Caki2 (cell line): ENCODE measurements at places on chromosomes 16 and 17. TPM values are rescaled to one million over a fixed set of nuclear protein-coding genes. Genes with fewer than 3 reads are reported as not detected.

DNA sequence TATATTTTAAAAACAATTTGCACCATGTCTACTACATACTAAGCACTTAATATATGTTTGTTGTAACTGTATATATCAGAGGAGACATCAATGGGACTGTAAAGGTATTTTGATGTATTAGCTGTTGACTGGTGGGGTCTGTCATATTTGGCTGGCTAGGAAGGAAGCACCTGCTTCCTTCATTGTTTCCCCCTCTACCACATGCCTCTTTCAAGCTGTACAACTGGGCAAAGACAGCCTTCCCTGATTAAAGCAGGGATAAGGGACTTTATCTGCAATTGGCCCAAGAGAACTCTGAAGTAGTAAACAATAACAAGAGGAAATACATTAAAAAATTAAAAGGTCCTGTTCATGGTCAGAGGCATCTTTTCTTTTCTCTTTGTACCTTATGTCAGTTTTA lies 5.5 kb upstream of the SLFN12L start:
- no peak for DNase-seq

DNA sequence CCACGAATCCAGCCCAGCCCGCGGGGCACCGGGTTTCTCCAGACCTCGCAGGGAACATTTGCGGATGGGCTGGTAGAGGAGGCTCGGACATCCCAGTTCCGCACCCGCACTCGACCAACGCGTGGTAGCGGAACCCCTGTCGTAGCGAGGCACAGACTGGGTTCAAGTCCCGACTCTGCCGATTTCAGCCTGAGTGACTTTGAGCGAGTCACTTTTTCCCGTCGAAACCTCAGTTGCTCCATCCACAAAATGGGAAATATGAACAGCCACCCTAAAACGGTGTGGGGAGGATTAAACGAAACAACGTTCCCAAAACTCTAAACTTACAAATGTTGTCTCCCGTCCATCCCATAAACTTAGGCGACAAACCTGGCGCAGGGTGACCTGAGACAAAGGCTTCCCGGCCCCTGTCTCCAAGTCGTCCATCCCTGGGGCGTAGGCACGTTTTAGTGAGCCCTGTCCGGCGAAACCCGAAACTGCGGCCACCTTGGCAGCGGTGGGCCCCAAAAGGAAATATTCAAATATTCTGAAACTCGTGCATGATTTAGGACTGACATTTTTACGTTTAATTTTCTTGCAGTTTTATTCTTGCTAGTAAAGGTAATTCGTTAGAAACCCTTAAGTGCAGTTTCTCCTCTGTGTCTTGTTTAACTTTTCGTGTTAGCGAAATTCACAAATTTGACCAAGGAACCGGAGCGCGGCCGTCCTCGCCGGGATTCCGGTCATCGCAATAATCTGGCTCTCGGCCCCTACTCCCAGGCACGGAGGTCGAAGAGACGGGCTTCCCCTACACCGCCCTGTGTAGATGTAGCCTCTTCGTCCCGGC lies 1.9 kb upstream of the MLLT6 start:
- peak; percentile 31 for DNase-seq

- DNase-seq = no peak
These were observed 47.8 kb upstream of the NLRP1 start for GRCh38 chr17:5631958-5632590.

GRCh38 chr16:20883554-20884239 lies 16.5 kb downstream of the DCUN1D3 start:
- no peak for DNase-seq

GRCh38 chr17:45357364-45357997 lies 40.7 kb upstream of the MAP3K14 start:
- DNase-seq = no peak

- DNase-seq = no peak
These were observed 4.5 kb upstream of the GALK1 start for GRCh38 chr17:75769536-75769935.

DNA sequence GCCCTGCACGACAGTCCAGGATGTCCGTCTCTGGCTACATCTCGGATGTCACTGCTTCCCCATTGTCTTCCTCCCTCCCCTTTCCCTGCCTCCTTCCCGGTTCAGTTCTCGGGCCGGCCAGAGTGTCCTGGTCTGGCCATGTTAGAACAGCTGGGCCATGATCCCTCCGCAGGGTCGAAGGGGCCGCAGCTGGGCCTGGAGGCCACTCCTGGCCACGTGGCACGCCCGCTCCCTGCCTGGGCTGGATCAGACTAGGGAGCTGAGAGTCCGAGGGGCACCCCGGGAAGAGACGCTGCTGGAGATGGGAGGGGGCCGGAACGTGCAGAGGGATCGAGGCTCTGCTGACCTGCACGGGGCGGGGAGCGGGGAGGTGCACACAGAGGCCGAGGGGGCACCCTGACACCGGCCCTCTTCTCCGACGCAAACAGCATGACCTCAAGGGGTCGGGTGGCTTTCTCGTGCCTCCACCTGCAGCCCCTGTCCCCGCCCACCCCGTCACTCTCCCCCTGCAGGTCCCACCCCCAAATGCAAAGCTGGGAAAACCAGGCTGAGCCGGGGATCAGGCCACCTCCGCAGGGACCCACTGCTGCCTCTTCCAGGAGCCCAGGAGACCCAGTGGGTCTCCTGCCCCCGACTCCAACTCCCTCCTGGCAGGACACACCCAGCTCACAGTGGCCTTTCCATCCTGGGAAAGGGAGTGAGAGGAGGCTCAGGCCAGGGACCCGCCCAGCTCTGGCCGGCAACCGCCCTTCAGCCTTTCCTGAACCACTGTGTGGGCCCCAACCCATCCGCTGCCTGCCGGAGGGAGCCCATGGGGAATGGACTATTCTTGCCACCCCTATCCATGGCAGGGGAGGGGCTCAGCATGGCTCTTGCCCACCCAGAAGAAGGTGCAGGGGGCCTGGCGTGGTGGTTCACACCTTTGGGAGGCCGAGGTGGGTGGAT lies 38.5 kb downstream of the CTU2 start:
- no peak for DNase-seq

DNA sequence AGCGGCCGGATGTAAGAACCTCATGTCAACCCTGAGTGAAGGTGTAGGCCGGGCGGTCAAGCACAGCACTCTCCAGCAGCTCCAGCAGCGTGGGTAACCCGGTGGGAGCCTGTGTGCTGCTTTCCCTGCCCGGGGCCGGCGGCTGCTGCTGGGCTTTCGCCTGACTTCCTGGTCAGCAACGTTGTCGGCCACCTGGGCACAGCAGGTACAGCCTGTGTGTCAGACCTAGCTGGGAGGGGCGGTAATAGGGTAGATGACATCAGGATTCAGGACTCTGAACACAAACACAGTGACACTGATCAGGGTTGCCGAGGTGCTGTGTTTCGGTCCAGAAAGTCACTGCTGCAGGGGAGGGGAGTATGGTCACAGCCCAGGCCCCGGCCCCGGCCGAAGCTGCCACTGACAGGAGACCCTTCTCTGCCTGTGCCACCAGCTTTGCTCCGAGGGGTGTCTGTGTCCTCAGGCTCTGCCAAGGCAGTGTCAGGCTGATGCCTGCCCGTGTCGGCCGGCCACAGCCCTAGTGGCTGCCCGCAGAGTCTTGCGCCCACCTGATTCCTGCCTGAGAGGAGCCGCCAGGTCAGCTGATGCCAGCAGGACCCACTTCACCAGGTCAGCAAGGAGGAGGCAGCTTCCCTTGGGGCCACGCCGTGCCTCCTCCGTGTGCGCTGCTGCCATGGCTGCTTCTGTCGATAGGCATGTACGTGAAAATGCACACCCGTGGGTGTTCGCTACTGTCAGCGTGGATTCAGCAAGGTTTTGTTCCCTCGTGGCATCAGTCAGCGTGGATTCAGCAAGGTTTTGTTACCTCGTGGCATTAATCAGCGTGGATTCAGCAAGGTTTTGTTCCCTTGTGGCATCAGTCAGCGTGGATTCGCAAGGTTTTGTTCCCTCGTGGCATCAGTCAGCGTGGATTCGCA lies 9.2 kb downstream of the RAB40C start:
- DNase-seq = no peak

GRCh38 chr17:34393401-34393800 lies 30.4 kb upstream of the CCL1 start:
- DNase-seq = no peak

GRCh38 chr16:65202461-65202860 lies 80.6 kb upstream of the CDH11 start:
- no peak for DNase-seq

DNA sequence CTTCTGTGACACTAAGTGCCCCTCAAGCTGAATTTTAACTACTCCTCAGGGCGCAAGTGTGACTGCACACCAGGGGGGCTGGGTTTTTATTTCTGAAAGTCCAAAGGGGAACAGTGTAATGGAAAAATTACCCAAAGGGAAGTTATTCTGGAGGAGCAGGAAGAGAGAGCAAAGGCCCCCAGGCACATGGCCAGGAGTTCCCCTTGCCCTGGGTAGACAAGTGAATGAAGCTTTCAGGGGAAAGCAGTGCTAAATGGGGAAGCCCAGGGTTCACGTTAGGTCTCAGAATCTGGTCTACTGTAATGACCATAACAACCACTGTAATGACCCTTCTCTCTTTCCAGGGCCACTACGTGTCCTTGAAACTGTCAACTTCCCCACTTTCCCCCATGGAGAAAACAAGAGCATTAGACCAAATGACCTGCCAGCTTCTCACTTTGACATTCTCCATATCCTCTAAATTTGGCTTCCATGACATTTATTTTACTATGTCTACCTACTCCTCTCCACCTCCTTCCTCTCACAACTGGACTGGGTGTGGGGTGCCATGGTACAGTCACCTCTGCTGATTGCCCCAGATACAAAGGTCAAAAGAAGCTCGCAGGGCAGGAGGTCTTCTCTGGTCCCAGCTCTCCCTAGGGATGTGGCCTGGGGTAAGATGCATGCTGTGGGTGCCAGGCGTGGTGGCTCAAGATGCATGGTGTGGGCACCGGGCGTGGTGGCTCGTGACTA lies 34.1 kb upstream of the MMP2 start:
- no peak for DNase-seq

- DNase-seq = no peak
These were observed 70.3 kb downstream of the NETO2 start for GRCh38 chr16:47073223-47074155.

- DNase-seq = no peak
These were observed 152.1 kb upstream of the PLCG2 start for GRCh38 chr16:81627024-81627423.

DNA sequence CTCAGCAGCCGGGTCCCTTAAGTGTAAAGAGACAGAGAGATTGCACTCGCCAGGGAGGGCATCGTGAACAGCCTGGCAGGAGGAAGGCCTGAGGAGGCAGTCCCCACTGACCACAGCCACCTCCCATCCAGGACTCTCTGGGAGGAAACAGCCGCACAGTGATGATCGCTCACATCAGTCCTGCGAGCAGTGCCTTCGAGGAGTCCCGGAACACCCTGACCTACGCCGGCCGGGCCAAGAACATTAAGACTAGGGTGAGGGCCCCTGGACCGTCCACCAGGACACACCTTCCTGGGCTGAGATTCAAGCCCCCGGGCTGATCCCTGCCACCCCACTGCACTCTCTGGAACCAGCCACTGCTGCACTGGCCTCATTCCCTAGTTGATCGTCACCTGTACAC lies 14.0 kb downstream of the BTBD17 start:
- DNase-seq = no peak

GRCh38 chr16:57794849-57795430 lies 7.4 kb downstream of the KIFC3 start:
- no peak for DNase-seq

GRCh38 chr16:4602331-4602730 lies 12.4 kb downstream of the UBALD1 start:
- no peak for DNase-seq

DNA sequence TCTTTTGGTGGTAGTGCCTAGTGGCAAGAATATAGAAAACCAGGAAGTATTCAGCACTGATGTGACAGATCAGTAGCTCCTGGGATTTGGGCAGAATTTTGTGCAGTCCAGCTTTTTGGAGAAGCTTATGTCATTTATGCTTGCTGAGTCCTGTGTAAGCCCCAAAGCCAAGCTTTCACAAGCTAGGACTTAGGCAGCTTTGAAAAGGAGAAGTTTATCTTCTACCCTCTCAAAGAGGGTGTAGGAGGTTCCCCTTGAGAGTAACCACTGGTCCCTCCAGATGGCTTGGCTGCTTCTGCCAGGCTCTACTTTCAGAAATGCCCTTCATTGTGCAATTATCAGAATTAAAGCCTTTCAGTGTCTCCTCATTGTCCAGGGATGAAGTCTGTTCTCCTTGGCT lies 78.8 kb downstream of the CES1 start:
- DNase-seq = no peak

DNA sequence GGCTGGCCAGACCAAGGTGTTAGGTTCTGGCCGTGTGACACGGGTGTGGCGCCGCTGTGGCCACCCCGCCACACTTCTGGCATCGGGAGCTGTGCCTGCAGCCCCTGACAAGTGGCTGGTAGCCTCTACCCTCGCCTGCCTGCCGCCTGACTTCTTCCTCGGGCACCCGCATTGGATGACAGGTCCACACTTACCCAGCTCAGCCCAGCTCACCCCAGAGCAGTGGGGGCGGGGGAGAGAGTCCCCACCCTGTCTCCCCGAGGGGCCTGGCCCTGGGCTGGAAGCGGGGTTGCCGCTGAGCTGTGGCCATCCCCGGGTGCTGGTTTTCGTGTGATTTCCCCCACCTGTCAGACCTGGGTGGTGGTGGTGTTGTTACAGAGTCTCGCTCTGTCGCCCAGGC lies 53.9 kb upstream of the ACSF3 start:
- no peak for DNase-seq

GRCh38 chr16:57041182-57042156 lies 50.9 kb upstream of the CPNE2 start:
- DNase-seq = no peak

DNA sequence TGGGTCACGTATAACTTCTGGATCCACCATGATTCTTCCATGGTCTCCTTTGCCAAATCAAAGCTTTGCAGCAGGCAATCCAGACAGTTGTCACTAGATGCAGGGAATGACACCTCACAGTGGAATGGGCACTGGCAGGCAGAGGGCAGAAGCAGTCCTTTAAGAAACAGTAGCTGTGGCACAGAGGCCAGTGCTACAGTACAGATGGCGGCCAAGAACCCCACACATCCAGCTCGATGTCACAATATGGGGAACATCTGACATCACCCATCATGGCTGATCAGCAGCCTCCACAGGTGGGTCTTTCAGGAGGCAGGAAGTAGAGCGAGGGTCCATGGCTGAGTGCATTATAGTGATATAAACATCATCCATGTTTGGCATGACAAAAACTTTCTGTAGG lies 18.8 kb upstream of the ERN1 start:
- no peak for DNase-seq

The RDM1 gene
- total RNA-seq = 12.8 and 13.7 TPM in 2 replicates

The ARHGAP23 gene
- total RNA-seq = 1.4 and 2.3 TPM in 2 replicates

The C16orf87 gene
- 5.2 and 9.4 TPM in 2 replicates for total RNA-seq

The PLA2G10 gene
- not detected in 2 replicates for total RNA-seq

The KCNJ18 gene
- total RNA-seq = not detected in 2 replicates

The KRT9 gene
- not detected in 2 replicates for total RNA-seq

The HNF1B gene
- total RNA-seq = 3.6 and 11.4 TPM in 2 replicates

The CDRT15L2 gene
- not detected in 2 replicates for total RNA-seq

The SMARCD2 gene
- 125 and 162 TPM in 2 replicates for total RNA-seq

The EFNB3 gene
- total RNA-seq = not detected in 2 replicates

The ABCA6 gene
- not detected in 2 replicates for total RNA-seq

The NOXO1 gene
- 0.24 TPM in 1 of 2 replicates, not detected in the other for total RNA-seq
